NCI-H2107 (cell line): ENCODE measurements at places on chromosomes 1 and 21.

- DNase-seq, result no peak
These were observed 41.8 kb downstream of the TNR start for GRCh38 chr1:175701590-175701989.

DNA sequence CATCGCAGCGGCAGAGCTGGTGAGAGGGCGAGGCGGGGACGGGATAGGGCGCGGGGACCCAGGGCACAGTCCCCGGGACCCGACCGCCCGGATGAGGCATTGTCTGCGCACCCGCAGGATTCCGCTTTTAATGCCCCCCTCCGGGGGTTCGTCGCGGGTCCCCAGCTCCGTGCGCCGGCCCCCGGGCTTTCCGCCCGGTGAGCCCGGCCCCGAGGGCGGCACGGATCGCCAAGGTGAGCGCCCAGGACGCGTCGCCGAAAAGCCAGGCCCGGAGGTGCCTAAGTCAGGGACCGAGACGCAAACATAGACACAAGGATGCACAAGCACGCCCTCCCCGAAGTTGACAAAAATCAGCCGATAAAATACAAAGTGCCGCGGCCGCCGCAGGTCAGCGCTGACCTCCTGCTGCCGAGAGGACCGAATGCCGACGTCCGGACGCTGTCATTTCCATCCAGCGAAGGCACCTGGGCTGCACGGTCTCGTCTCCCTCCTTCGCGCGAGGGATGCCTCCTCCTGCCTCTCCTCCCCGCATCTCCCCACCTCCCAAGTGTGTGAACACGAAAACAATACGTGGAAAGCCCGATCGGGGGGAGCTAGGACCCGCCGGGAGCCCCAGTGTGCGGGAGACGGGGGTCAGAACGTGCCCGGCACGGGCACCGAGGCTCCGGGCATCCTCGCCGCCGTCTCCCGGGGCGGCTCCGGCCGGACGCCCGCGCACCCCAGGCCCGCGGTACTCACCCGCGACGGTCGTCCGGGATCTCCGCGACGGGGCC is 101.1 kb upstream of the SOD1 start:
- peak; percentile 55 for DNase-seq

DNA sequence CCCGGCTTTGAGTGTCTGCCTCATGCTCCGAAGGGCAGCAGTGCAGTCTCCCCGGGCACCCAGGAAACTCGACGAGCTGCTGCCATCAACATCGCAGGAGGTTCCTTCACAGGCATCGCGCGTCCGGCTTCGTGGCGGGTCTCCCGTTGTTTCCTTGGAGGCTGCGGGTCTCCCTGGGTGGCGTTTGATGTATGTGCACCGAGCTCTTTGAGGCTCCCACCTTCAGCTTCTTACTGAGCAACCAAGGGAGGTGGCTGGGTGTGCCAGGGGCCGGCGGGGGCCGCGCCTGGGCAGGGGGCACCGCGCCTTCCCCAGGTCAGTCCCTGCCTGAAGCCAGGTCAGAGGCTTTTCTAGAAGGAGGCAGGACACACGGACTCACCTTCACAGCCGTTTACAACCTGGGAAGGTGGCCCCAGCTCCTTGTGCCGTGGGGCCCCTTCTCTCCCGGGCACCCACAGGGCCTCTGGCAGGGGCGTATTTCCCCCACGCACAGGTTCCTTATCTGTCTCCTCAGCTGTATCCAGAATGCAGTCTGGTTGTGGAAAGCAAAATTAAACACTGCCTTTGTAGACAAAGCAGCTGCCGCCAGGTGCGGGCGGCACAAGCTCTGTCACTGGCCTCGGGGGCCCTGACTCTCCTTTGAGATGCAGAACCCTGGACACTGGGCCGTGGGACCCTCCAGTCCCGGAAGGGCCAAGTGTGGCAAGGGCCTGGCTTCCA is 21.7 kb upstream of the PEX10 start:
- no peak for DNase-seq

- DNase-seq, result no peak
These were observed 37.4 kb downstream of the RHOU start for GRCh38 chr1:228772516-228773212.
